ENCODE measurements at places on chromosomes 16 and 17.

DNA sequence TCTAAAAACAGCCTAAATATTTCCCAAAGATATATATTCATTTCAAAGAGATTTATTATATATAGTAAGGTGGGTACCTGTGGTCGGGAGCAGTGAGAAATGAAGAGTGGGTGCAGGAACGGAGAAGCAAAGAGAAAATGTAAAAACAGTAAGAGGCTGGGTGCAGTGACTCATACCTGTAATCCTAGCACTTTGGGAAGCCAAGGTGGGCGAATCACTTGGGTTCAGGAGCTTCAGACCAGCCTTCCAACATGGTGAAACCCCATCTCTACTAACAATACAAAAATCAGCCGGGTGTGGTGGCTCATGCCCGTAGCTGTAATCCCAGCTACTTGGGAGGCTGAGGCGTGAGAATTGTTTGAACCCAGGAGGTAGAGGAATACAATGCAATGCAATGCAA lies 257.1 kb downstream of the BCAS3 start:
- no peak for DNase-seq

GRCh38 chr16:89619840-89620239 lies 6.4 kb downstream of the DPEP1 start:
- DNase-seq: no peak

DNA sequence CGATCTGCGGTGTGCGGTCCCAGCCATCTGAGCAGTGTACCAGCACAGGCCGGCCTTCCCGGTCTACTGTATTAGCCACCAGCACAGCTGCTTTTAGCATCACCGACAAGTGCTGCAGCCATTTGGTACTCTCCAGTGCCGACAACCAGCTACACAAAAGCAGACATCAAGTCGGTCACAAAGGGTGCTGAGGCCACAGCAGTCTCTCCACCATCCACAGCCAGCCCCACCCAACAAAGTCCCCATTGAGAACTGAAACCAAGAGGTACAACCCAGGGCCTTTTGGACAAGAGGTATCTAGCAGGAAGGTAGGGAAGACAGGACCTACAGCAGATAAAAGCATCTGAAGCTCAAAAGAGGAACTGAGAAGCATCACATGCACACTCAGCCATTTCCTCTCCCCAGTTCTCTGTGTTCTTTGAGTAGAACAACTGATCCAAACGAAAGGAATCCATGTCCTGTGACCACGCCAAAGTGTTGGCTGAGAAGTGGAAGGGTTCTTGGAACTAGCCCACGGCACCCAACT lies 9.5 kb downstream of the MTMR4 start:
- DNase-seq: no peak

DNA sequence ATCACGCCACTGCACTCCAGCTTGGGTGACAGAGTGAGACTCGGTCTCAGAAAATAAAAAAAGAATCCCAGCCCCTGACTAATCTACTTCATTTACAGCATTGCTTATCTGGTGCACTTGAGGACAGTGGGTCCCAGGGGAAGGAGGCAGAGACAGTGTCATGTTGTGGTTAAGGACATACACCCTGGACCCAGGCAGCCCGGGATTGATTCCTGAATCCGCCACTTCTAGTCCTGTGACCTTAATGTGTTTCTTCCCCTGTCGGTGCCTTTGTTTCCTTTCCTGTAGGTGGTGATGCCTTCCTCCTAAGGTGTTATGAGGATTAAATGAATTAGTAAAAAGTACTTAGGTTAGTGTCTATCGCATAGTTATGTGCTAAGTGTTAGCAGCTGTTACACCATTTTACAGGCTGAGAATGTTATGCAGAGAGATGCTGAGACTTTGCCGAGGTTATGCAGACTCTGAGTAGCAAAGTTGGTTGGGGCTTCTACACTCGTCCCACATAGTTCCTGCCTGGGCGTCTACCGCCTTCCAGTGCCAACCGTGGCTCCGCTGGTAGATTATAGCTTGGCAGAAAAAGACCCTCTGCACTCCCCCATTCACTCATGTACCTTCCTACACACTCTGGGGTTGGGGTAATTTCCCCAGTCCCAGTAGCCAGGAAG lies 74.8 kb downstream of the RAB11FIP4 start:
- no peak for DNase-seq

DNA sequence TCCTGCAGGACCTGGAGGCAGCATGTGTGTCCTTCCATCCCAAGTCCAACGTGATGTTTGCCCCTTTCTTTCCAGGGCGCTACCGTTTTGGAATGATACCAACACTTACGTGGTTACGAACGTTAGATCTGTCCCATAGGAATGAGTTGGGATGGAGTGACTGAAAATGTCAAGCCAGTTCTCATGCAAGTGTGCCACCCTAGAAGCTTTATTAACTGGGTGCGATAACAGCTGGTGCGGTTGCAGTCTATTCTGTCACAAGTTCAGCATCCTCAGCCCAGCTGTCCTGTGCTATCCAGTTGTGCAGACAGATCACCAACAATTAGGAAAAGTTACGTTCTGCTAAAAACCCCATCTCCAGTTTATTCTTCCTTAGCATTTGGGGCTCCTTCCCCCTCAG lies 52.5 kb downstream of the BANP start:
- DNase-seq: no peak

DNA sequence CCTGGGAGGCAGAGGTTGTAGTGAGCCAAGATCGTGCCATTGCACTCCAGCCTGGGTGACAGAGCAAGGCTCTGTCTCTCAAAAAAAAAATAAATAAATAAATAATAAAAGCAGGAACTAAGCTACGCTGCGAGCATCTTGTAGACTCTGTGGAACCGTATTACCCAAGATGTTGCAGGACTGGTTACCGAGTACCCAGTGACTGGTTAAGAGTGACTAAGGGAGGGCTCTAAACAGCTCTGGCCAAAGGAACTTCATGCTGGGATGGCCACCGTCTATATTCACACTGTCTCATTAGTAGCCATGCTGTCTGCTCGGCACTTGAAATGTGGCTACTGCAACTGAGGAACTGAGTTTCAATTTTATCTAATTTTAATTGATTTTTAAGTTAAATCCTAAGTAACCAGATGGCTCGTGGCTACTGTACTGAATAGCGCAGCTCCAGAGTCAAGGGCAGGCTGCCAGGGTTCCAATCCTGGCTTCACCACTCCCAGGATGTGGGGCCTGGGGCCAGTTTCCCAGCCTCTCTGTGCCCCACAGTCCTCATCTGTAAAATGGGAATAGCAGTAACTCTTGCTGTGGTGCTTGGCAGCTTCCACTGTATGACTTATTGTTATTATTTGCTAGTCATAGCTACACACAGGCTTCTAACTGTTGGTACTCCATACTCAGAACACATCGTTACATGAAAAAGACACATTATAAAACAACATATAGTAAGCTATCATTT lies 3.0 kb downstream of the NTAN1 start:
- DNase-seq: no peak

GRCh38 chr16:12079412-12079965 lies 103.0 kb downstream of the SNX29 start:
- DNase-seq: no peak

DNA sequence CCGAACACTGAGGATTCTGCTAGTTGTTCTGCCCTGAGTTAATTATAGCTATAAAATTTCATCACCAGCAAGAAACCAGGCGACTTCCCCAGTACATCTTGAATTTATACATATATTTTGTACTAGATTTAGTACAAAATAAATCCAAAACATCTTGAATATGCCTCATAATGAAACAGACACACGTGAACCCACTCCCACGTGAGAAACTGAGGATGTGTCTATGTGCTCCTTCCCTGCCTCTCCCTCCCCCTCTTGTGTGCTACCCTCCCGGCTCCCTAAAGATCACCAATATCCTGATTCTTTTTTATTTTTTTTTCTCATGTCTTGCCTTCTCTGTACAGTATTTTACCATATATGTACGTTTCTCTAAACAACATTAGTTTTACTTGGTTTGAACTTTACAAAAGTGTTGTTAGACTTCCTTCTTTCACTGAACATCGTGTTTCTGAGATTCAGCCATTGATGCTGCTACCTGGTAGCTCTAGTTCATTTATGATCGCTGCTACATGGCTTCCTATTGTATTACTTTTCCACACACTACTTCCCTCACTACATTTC lies 1.1 kb upstream of the LCMT1 start:
- DNase-seq: peak; percentile 23

GRCh38 chr17:6244253-6244652 lies 174.1 kb downstream of the WSCD1 start:
- DNase-seq: no peak

DNA sequence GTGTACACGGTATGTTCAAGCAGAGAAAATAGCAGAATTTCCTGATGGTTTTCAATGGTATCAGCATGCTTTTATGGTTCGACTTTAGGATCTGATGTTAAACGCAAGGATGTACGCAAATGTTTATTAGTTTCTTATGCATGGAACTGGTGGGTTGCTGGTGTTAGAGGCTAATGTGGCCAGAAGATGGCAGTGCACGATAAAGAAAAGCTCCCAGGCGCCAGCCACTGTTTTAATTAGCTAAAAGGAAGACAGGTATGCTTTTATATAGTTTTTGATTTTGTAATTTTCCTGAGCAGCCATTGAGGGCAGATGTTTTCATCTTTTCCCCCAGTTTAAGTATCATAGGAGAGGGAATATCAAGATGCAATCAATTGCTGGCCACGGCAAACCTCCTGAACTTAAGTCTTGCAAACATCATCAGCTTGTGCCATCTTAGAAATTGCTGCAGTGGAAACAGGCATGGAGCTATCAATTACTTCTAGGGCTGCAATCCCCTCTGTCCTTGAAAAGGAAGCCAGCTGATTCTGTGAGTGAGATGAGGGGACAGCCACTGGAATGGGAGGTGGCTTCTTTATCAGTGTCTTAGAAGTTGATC lies 648.5 kb upstream of the RBFOX1 start:
- no peak for DNase-seq

GRCh38 chr17:31595076-31595475 lies 203.6 kb downstream of the RAB11FIP4 start:
- DNase-seq: no peak

- DNase-seq: no peak
These were observed 44.2 kb downstream of the WDR45B start for GRCh38 chr17:82603981-82604448.

DNA sequence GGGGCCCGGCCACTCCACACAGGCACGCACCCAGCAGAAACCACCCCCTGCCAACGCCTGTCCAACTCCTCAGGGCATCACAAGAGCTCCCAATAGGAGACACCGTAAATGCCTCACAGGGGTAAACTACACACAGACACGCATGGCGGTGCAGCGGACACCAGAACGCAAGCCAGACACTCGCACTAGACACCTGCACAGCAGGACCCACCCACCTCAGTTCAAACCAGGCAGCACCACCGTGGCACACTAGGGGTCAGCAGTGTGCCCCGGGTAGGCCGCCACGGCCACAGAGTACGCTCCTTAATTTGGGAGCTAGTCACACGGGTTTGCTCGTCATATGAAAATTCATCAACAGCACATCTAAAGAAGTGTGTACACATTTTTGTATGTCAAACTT lies 3.4 kb downstream of the SLC38A10 start:
- peak; percentile 53 for DNase-seq

GRCh38 chr17:33049781-33050414 lies 58.3 kb downstream of the SPACA3 start:
- DNase-seq: peak; percentile 24

DNA sequence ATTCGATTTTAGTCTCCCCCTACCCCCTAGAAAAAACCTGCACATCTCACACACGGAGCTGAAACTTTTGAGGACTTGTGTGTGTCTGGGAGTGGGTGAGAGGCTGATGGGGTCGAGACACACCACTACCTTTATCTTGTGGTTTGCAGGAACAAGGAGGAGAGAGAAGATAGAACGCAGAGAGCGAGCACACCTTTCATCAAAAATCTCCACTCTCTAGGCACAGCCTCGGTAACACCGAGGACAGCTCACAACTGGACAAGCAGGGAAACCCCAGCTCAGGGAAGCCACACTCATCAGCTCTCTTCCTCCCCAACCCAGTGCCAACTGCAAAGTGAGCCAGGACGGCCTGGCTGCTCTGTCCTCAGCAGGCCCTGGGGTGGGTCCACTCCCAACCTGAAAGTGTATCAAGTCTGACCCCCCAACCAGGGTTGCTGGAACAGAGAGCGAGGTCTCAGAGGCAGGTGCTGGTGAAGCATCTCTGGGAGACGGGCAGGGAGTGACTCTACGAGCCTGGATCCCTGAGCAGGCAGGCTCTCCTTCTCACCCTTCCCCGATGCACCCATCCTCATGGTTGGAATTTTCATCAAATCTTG lies 5.2 kb upstream of the GHDC start:
- DNase-seq: no peak

- DNase-seq: no peak
These were observed 3.5 kb upstream of the ARHGAP27 start for GRCh38 chr17:45436161-45436560.

GRCh38 chr16:1884889-1885288 lies 12.9 kb upstream of the MEIOB start:
- no peak for DNase-seq

- no peak for DNase-seq
These were observed 49.6 kb upstream of the AMZ2 start for GRCh38 chr17:68197997-68198930.

DNA sequence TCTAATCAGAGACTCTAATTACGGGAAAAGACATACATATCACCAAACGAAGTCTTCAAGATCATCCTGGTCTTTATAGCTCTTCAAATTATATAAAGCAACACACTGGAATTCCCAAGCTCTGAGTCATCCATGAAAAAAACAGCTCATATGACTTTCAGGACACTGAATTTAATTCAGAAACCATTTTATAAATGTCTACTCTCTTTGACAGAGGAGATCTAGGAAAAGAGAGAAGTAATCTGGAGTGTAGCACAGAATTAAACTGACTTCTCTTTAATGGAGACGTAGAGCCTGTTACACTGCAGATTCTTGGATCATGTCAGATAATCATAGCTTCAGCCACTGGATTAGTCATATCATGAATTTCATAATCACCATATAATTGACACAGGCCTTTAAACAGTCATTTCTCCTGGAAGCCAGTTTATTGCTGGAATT lies 86.8 kb upstream of the WSB1 start:
- DNase-seq: no peak

GRCh38 chr17:31411707-31412285 lies 20.3 kb downstream of the RAB11FIP4 start:
- DNase-seq: no peak

- DNase-seq: no peak
These were observed 840 bp upstream of the CDH5 start for GRCh38 chr16:66365651-66366050.

DNA sequence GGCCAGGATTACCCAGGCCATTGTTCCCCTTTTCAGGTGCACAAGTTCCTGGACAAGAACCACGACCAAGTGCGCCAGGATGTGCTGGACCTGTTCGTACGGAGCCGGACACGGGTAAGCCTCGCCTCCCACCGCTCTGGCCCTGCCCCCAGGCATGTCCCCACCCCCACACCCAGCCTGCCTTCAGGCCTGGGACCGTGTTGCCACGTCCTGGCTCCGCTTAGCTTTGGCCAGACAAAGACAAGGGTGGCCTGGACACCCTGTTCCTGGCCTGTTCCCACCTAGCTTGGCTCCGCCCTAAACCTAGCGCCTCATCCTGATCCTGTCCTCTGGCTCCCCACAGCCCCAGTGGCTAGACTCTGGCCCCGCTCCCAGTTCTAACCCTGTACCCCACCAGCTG lies 30.9 kb downstream of the MYO15A start:
- no peak for DNase-seq

- DNase-seq: no peak
These were observed 10.5 kb downstream of the TIMM22 start for GRCh38 chr17:1007310-1008007.

GRCh38 chr17:67528751-67529436 lies 151.8 kb downstream of the PITPNC1 start:
- DNase-seq: peak; percentile 44
